NCI-H774 (cell line): ENCODE measurements at places on chromosomes 1 and 21.

GRCh38 chr1:66333466-66334199 lies 200.3 kb upstream of the SGIP1 start:
- DNase-seq, result no peak

DNA sequence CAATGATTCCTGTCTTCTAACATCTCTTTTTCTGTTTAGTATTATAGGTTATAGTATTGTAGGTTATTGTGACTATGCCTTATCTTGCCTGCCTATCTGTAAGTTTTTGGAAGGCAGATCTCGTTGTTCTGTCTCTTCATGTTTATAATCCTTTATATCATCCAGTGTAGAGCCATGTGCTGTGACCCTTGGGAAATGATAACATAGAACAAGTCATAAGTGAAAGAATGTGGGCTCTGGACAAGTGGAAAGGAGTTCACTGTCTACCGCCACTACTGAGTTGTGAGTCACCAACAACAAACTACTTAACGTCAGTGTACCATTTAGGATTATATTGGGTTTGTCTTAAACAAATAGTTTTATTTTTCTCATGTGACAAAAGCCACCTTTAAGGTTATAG lies 139.3 kb downstream of the LYPLAL1 start:
- DNase-seq, result no peak

- DNase-seq, result no peak
These were observed 12.9 kb downstream of the SAMD11 start for GRCh38 chr1:936348-937264.

- DNase-seq, result no peak
These were observed at the start of gene NPR1 for GRCh38 chr1:153678519-153679336. Gene NPR1 (plus strand): TSS chr1:153678688. CDS start chr1:153679109, 421 bp downstream.

DNA sequence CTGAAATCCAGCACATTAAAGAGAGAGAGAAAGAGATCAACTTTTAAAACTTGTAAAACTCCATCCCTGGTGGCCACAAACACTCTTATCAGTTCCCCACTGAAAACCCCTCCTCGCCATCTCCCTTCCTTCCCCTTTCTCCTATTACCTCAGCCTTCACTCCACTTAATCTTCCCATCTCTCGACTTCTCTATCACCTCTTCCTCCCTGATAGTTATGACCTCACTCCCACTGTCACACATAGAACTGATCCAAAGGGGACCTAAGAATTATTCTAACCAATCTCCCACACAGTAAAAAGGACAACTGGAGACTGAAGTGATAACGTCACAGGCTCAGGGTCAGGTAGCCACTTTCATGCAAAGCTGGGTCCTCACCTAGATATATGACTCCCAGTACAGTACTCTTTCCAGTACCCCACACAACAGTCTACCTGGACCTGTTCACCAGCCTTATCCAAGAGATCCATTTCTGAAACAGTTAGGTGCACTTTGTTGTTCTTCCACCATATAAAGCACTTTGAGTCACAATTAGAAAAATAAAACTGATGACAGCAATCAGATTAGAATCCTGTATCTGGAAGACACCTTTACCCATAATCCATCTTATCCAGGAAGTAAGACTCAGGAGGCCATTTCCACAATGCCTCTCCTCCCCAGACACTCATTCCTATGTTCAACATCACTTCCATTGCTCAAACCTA lies 324.8 kb downstream of the SMYD3 start:
- no peak for DNase-seq

DNA sequence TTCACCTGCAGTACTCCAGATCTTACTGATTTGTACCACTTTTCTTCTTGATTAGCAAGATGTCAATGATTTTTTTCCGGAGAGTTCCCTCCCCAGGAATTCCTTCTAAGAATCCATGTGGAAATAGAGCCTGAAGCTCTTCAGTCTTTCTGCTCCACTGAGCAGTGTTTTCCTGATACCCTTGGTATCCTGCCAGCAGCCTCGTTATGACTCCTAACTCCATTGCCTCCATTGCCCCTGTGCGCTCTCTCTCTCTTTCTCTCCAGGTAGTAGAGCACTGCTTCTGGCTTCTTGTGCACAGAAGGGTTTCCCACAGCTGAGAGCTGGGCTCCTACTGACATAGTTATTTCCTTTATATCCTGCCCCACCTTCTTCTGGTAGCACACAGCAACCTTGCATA lies 12.2 kb downstream of the UBE2U start:
- no peak for DNase-seq

GRCh38 chr1:211490038-211490678 lies 1.8 kb downstream of the RD3 start:
- no peak for DNase-seq

GRCh38 chr1:160800142-160800541 lies 4.2 kb downstream of the LY9 start:
- DNase-seq, result no peak

DNA sequence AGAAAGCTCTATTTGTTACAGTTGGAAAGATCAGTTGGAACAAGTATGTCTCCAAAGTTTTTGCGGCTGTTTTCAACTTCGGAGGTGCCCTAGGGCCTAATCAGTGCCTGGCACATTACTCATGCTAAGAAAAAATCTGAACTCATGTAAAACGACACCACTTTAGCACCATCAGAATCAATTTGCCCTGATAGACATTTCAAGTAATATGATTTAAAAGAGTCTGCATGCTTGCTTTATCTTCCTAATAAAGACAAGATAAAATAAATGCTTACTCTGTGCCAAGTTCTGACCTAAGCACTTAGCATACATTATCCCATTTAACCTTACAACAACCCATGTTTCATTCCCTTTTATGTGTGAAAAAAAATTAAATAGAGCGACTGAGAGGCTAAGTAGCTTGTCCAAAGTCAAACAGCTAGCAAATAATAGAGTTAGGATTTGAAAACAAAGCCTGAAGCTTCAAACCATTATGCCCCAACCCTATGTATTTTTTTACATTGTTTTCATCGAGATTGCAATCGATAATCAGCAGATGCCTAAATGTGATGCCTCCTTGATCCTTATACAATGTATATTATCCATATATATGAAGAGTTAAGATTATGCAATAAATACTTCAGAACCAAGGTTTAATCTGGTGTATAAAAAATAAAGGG lies 91.3 kb downstream of the DENND1B start:
- no peak for DNase-seq

- DNase-seq, result no peak
These were observed 83.5 kb downstream of the NDUFS5 start for GRCh38 chr1:39109644-39110043.

DNA sequence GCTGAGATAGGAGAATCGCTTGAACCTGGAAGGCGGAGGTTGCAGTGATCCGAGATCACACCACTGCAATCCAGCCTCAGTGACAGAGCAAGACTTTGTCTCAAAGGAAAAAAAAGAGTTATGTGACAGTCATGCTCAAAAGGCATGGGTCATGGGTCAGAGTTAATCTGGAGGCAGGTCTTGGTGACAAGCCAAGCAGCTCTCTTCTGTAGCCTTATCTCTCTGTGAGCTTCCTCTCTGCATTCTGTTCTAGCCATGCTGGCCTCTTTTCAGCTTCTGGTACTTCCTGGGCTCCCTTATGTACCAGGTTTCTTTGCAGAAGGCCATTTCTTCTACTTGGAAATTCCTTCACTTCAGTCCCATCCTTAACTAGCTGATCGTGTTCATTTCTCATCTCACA lies 63.6 kb downstream of the NGF start:
- no peak for DNase-seq

DNA sequence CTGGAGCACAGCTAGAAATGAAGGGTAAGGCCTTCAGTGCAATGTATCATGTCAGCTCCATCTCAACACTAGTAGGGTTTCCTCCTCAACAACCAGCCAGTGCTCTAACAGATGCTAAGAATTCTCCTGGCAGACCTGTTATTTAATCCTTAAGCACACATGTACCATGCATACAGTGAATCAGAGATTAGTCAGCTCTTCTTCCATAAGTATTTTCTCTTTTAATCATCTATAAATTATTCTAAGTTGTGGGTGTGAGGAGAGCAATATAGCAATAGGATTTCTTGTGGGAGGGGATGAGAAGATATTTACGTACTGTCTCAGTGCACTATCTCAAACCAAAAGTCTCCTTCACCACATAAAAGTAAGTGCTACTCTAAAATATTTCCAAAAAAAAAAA lies 95.3 kb downstream of the COP1 start:
- no peak for DNase-seq

- no peak for DNase-seq
These were observed 597.2 kb upstream of the ZP4 start for GRCh38 chr1:238487931-238488330.

- DNase-seq, result no peak
These were observed 17.1 kb upstream of the PRRC2C start for GRCh38 chr1:171468120-171468750.

DNA sequence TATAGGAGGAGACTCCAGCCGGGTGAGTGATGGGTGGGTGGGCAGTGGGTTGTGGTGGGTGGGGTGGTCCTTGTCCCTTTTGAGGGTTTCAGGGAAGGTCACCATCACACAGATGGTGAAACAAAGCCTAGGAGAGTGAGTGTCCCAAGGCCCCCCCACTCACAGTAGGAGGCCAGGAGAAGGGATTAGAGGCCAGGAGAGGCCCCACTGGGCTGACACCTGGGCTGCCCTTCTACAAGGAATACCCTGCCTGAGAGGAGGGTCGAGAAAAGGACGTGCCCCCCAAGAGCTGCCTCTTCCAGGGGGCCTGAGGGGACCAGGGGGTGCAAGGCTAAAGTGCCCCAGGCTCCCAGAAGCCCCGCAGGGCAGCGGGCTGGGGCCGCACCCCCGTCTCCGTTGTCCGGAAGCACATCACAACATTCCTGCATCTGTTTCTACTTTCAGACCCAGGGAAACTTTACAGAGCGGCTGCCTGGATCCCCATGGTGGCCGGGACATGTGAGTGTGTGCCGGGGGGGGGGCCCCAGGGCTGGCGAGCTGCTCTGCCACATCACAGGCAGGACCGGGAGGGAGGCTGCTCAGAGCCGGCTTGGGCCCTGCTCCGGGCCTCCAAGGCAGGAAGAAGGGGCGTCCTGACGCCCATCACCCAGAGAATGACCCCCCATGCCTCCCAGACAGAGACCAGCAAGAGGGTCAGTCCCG lies 68.2 kb downstream of the ARHGEF16 start:
- DNase-seq, result no peak

DNA sequence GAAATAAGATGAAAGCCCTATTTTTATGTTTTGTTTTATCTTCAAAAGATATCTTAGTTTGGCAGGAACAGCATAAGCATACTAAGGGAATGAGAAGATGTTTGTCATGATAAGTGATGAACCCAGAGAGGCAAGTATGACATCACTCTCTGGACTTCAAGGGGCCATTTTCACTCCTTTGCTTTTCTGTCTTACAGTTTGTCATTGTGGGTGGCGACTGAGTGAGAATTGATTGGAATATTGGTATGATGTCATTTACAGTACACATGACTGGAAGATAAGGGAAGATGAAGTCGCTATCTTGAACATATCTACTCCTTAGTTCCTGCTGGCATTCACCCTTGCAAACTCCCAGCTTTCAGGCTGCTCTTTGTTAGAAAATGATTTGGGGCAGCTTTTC lies 258.1 kb upstream of the RAB4A start:
- DNase-seq, result no peak

DNA sequence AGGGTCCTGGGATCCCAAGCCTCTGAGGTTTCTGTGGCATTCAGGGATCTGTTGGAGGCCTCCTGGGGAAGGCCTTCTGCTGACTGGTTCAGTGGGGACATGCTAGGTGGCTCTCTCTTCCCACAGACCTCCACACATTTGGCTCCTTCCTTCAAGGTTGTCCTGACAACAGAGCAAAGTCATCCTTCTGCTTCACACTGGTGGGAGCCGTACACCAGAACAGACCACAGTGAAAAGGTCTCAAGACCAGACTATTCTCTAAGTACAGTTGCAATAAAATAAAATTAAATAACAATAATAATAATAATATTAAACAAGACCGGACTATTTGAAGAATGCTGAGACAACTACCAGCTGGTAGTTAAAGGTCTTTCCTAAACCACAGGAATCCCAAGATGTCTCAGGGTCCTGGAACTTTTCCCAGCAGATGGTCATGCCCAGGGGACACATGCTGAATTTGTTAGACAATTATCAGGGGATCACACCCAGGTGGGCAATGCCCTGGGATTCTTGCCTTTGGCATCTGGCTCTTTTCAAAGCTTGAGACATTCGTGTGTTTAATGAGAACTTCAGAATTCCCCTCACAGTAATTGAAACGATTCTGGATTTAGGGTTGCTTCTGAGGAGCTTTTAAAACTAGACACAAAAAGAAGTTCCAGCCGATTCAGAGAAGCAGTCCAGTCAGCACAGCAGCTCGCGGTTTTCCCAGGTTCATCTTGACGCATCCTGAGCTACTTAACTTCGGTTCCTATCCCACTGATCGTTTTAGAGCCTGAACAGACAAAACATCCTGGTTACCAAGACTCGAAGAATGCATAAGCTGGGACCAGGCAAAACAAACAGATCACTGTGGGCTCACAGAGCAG lies 22.9 kb downstream of the HTR1D start:
- no peak for DNase-seq

DNA sequence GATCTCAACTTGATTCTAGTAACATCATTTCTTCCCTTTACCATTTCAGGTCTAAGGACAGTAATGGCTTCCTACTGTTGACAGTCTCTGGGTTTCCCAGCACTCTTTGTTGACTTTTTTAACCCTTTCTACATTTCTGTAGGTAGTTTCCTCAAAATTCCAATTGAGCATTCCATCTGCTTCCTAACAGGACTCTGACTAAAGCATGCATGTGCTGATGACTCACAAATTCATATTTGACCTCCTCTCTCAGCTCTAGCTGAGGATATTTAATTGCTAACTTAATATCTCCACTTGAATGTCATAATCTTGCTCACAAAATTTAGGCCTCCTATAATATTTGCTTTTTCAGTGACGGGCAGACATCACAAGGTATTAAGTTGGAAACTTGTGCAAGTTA lies 93.3 kb upstream of the ZNHIT6 start:
- no peak for DNase-seq

DNA sequence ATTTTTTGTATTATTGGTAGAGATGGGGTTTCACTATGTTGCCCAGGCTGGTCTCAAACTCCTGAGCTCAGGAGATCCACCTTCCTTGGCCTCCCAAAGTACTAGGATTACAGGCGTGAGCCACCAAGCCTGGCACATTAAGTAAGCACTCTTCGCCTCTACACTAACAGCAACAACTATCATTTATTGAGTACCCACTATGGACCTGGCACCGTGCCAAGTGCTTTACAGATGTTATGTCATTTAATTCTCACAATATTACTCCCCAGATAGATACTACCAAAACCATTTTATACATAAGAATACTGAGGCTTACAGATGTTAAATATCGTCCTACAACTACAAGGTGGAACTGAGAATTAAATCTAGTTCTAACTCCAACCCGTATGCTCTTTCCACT lies 50.1 kb downstream of the TUT4 start:
- DNase-seq, result no peak

DNA sequence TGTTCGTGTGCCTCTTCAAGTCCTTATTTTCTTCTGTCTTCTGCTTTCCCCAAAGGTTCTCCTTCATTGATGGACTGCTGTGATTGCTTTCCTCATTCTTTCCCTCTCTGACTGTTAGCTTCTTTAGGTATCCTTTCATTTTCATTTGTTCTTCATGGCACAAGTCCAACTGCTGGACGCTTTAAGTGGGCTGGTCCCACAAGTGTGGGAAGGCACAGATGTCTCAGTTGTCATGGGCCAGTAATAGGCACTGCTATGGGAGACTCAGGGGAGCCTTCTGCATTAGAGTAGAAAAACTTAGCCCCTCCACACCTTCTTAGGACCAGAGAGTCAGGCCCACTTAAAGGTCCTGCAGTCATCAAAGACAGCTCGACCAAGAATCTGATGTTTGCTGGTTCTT lies 122.3 kb upstream of the C1orf105 start:
- DNase-seq, result no peak

GRCh38 chr21:45900034-45900868 lies 81.3 kb upstream of the COL6A1 start:
- DNase-seq, result no peak
